Stimulated activated CD8-positive, alpha-beta memory T cell treated with anti-CD3 and anti-CD28 coated beads, Interleukin-2, amount 100 ng/mL, for 48 hours (primary cell): ENCODE measurements at places on chromosomes 1 and 21.

GRCh38 chr1:12709091-12709491 lies 6.8 kb upstream of the AADACL3 start:
- DNase-seq: no peak

GRCh38 chr21:26943921-26944320 lies 23.0 kb downstream of the ADAMTS5 start:
- no peak for DNase-seq

- DNase-seq: no peak
These were observed 6.0 kb downstream of the NUCKS1 start for GRCh38 chr1:205743977-205744376.

DNA sequence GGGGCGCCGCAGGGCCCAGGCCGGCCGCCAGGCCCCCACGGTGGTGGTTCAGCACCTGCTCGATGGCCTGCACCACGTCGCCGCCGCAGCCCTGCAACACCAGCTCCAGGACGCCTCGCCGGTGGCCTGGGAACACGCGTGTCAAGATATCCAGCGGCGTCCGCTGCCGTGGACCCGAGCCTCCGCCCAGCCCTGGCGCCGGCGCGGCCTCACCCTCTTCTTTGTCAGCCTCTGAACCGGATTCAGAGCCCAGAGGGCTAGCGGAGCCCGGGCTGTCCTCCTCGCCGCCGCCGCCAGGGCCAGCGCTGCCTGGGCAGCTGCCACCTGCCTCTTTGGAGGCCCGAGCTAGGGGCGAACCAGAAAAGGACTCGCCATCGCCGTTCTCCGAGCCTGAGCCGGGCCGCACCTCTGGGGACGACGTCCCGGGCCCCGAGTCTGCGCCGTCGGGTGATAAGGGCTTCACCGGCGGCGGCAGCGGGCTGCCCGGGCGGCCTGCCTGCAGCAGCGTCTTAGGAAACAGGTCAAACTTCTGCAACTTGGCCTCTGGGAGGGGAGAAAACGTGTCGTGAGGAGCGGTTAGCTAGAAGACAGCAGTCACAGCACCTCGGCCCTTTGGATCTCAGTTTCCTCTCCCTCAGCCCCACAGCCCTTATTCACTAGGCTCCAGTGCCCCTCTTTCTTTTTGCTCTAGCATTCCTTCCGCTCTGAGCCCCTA lies 3.9 kb downstream of the DMRTA2 start:
- no peak for DNase-seq

DNA sequence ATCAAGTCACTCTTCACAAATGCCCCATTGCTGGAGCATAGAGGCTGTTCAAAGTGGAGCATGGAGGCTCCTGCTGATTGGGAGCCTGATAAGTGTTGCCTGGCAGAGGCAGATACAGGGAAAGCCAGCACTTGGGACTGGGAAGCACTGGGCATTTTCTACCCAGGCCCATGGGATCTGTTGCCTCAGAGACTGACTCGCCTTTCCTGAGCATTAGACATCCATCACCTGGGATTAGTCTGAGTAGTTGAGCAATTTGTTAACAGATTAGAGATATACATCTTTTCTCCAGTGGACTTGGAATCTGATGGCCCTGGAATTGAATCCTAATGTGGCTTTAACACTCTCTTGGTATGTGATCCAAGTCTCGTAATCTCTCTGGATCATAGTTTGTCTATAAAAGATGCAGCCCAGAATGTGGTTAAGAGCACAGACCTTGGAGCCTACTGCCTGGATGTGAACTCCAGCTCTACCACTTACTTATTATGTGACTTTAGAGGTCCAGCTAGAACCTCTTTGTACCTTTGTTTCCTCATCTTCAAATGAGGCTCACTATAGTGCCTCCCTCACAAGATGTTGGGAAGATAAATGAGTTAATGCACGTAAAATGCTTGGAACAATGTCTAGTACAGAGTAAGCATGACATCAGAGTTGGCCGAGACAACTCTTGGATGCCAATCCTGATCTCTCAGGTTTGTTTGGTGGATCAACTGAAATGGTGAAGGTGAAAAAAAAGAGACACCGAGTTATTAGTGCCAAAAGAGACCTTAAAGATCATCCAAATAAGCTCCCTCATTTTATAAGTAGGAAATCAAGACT lies 38.3 kb upstream of the NRDC start:
- DNase-seq: no peak

DNA sequence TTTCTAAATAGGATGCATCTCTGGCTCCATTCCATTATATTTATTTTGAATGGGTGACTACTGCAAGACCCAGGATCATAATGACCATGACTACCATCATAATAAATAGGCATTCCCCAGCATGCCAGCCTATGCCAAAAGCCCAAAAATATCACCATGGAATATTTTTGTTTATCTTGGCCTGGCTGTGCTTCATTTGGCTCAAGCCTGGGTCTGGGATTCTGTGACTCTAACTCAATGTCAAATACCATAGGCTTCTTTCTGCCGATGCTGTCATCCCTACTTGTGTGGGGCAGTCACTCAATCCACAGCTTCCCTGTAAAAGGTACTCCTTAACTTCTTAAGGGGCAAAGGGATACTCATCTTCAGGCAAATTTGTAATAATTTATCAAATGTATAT lies 66.6 kb downstream of the DIRAS3 start:
- DNase-seq: no peak

DNA sequence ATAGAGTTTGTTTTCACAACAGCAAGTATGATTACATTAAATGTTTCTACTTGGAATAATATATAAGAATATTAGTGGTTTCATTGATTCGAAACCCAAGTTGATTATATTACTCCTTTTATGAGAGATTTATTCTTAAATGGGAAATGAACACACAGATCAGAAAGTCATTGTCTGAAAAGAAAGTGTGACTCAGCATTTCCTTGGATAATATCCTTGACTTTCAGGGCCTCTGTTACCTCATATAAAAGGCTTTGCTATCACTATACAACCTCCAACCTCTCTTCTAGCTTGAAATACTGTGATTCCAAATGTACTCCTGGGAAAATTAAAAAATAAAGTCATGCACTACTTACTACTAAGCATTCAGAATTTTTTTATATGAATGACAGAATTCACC lies 295.3 kb upstream of the LYPLAL1 start:
- DNase-seq: no peak

- DNase-seq: no peak
These were observed 347.4 kb downstream of the PDE4B start for GRCh38 chr1:66140072-66140471.
